GDM1 (cell line): ENCODE measurements at places on chromosomes 2 and 18.

DNA sequence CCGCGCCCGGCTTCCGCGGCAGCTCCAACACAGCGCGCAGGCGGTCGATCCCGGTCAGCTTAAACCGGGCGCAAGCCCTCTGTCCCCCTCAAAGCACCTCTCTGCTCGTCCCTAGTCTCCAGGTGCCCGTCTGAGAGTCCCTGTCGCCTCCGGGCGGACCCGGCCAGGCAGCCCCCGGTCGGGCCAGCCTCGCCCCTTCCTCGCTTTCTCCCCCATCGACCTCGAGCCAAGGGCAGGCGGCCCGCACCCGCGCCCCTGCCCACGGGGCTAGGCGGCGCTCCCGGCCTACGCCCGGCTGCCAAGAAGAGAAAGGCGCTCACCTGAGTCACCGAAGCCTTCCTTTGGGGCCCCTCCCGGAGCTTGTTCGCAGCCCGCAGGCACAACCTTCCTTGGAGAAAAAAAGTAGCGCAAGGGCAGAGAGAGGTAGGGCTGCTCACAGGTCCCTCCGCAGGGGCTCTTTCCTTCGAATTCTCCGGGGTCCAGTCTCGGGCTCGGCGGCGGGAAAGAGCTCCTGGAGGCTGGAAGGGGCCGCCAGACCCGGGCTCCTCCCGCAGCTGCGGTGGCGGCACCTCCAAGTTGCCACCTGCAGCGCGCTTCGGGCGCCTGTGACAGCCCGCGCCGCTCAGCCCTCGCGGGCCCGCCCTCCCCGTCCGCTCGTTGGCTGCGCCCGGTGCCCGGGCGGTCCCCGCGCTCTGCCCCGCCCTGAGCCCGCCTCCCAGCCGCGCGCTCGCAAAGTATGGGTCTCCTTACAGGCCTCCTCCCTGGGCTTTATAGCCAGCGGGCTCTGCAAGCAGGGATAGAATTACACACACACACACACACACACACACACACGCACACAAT lies 86.5 kb upstream of the EPB41L3 start:
- no peak for DNase-seq

DNA sequence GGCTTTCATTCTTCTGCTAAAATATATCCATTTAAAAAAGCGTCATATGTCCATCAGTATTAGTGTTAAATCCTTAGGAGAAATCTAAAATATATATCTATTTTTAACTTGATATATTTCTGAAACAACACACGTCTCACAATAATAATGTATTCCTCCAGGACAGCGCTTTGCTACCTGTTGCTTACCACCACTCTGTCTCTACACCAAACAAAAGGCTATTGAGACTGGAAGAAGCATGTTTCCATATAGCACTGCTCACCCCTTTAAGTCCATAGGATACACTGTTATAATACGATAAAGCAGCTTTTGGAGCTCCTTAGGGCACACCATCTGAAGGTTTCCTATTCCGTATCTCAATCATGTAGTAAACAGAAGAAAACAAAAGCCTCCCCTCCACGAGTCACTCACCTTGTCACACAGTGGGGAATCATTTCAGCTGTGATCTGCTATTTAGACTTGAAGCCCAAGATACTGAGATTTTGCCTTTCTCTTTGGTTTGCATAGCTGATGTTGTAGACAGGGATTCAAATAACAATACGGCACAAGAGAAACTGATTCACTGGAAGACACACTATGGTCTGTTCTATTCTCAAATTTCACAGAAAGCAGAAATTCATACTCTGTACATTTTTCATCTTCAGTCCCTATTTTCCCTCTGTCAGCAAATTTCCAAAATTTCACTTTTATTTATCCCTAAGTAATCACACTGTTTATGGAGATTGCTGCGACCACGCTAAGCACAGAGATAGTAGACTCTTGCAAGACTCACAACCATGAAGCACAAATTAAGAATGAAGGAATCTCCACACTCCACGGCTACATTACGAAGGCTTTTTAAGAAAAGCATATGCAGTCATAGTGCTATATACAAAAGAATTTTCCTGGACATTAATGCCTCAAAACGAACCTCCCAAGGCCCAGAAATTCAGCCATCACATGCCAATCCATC lies 187.1 kb downstream of the TCF4 start:
- DNase-seq, result no peak

DNA sequence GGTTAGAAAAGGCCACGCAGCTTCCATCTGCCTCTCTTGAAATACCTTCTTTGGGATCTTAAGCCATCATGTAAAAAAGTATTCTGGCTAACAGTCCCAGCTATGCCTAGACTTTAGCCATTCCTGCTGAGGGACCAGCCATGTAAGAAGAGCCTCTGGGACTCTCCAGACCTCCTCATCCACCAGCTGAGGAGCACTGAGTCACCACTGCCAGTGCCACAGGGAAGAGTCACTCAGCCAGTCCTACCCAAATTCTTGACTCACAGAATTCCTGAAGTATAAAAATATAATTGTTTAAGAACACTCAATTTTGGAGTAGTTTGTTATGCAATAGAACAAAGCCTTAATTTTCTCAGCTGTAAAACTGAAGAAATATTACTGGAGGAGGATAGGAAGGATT lies 436.7 kb downstream of the ZEB2 start:
- no peak for DNase-seq

- no peak for DNase-seq
Observed at GRCh38 chr2:226159875-226160479, 639.6 kb downstream of the IRS1 start.

- no peak for DNase-seq
Observed at GRCh38 chr2:149004836-149005235, 33.7 kb upstream of the LYPD6B start.

- no peak for DNase-seq
Observed at GRCh38 chr2:195367809-195368208, 289.2 kb upstream of the SLC39A10 start.

DNA sequence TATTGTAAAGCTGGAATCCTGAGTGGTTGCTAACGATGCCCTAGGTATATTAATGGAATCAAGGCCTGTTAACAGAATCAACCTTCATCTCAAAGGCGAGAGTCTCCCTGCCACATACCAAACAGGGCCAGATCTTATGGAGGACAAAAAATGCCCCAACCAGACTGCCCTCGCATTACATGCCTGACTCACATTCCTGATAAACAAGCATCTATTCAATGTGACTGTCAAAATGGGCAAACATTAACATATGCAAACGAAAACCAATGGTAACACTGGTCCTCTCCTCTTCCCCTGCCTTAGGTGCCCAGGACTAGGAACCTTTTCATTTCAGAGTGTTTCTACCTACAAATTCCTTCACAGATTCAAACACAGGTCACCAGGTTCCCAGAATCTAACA lies 83.4 kb downstream of the COL6A3 start:
- no peak for DNase-seq

DNA sequence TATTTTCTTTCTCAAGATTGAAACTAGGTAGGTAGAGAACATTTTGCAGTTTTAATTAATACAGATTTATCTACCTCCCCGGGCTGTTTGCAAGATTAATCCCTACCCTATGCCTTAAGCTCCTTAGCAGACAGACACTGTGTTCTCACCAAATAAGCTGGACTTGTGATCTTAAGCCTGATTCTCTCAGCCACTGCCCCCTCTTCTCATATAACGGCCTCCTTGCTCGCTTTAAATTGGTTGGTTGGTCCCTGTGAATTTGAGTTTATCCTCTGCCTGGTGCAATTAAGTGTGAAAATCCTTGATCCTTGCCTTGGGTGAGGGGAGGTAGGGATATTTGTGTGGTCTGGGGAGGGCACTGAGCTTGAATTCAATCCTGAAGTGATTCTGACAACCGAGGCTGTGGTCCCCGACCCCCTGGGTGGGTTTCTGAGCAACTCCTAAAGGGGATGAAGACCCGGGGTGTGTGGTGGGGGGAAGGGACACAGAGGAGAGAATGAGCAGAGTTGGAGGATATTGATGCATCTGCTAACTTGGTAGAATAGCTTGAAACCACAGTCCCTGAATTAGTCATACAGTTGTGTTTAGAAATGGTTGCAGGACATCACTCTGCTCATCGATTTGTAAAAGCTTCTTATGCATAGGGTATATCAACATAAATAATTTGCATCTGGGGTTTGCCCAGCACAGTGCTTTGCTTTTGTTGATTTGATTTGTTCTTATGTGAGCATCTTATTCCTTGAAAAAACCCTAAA lies 36.9 kb upstream of the NCKAP5 start:
- DNase-seq, result no peak

- DNase-seq, result no peak
Observed at GRCh38 chr2:39421354-39421753, 15.7 kb downstream of the MAP4K3 start.

GRCh38 chr2:12131975-12132374 lies 385.5 kb downstream of the LPIN1 start:
- DNase-seq, result no peak

DNA sequence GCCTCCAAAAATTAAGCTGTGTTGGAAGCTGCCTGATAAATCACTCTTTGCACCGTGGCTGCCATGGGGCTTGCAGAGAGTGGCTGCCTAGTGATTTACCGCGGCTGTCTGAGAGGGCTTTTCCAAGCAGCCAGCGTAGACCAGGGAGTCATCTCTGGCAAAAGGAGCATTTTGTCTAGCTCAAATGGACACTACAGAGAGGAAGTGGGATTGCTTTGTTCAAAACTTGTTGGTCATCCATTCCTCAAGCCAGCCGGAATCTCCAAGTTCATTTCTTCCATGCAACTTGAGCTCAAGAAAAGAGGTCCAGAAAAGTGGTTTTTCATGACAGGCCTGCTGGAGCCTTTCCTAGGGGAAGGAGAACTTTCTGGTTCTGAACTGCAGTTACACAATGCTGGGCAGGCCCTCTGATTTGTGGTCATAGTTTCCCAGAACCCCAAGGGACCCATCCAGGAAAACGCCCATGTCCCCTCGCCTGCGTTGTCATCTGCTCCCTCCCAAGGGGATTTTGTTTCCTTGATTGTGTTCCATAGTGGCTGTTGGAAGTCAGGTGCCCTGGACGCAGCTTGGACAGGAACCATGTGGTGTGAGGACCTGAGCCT lies 108.1 kb downstream of the TRIB2 start:
- no peak for DNase-seq

DNA sequence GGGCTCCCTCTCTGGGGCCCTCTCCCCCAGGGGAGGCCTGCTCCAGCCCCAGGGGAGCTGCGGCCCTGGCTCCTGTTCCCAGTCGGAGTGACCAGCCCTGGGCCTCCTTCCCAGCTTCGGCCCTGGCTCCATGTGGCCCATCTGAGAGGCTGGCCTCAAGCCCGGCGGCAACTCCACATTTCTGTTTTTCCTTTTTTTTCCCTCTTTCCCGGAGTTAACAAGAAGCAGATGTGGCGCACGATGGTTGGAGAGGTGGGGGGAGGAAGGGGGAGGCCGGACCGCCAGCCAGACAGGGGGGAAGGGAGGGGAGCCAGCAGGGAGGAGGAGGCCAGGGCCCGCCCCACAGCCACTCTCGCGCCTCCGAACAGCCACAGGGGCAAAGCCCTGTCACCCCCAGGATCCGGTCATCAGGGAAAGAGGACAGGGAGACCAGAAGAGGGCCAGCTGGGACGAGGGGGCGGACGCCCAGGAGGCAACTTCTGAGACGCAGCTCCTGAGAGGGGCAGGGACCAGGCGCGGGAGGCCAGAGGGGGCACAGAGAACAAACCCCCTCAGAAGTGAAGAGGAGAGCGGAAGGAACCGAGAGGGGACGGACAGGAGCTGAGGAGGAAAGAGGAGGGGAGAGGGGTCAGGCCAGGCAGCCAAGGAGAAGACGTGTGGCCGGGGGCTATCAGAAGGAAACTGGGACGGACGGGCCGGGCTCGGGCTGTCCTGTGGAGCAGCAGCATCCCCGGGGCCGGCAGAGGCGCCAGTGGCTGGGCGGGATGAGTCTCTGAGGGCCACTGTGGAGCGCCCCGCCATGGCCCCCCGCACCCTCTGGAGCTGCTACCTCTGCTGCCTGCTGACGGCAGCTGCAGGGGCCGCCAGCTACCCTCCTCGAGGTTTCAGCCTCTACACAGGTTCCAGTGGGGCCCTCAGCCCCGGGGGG lies at the start of gene EMILIN1:
Gene EMILIN1 (plus strand): TSS at position 349 of the 928 bp plus-strand sequence. CDS start 451 bp downstream, at position 800.
- no peak for DNase-seq

GRCh38 chr2:205771031-205771430 lies 88.7 kb downstream of the NRP2 start:
- DNase-seq, result no peak

DNA sequence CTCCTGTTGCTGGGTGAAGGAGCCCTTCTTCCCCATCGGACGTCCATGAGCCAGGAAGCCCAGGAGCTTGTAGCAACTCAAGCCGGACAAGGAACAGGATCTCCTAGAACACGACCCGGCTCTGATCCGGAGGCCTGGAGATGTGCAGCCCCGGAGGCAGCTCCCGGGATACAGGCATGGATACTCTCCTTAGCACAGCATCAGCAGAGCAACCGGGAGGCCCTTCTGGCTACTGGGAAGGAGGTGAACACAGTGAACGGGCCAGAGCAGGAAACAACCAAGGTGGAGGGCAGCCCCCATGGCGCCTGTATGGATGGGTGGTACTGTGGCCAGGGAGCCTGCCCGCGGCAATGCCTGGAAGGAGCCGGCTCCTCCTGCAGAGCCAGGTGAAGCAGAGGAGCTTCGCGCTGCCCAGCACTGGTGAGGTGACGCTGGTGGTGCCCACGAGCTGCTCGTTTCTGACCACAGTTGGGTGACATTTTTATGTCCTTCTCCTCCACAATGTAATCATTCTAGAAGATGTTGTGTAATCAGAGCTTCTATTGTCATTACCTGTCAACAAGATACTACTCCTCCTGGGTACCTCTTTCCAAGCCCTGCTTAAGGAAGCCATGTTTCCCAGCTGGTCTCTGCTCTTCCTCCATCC lies 94.3 kb downstream of the TWIST2 start:
- DNase-seq, result no peak

- no peak for DNase-seq
Observed at GRCh38 chr2:109679225-109679624, 65.1 kb downstream of the SOWAHC start.

GRCh38 chr2:217248312-217248935 lies 388.6 kb upstream of the TNP1 start:
- no peak for DNase-seq

- DNase-seq, result no peak
Observed at GRCh38 chr18:58522132-58522531, 106.8 kb downstream of the ALPK2 start.

GRCh38 chr2:231422056-231422455 lies 26.5 kb downstream of the B3GNT7 start:
- no peak for DNase-seq

DNA sequence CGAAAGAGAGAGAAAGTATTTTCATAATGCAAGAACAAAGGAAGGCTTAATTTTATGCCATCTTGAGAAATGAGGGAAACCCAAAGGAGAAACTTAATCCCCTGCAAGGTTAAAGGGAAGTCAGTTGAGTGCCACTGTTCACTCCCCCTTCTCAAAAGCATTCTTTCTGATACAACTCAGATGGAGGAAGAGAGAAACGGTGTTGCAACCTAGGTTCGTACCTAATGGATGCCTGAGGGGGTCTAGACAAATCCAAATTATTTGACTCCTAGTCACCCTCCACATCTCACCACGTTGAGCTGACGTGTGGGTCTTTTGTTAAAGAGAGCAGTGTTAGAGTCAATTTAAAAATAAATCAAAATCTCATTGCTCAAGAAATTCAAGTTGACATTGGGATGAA lies 52.6 kb upstream of the UNC80 start:
- no peak for DNase-seq
